ENCODE measurements at places on chromosomes 3 and 15.

GRCh38 chr15:72182673-72183072 is 14.9 kb downstream of the GRAMD2A start:
- DNase-seq, result no peak

- no peak for DNase-seq
Measured at GRCh38 chr15:46555547-46555946, 920.7 kb downstream of the SQOR start.

- DNase-seq, result no peak
Measured at GRCh38 chr3:60652829-60653228, 598.4 kb downstream of the FHIT start.

DNA sequence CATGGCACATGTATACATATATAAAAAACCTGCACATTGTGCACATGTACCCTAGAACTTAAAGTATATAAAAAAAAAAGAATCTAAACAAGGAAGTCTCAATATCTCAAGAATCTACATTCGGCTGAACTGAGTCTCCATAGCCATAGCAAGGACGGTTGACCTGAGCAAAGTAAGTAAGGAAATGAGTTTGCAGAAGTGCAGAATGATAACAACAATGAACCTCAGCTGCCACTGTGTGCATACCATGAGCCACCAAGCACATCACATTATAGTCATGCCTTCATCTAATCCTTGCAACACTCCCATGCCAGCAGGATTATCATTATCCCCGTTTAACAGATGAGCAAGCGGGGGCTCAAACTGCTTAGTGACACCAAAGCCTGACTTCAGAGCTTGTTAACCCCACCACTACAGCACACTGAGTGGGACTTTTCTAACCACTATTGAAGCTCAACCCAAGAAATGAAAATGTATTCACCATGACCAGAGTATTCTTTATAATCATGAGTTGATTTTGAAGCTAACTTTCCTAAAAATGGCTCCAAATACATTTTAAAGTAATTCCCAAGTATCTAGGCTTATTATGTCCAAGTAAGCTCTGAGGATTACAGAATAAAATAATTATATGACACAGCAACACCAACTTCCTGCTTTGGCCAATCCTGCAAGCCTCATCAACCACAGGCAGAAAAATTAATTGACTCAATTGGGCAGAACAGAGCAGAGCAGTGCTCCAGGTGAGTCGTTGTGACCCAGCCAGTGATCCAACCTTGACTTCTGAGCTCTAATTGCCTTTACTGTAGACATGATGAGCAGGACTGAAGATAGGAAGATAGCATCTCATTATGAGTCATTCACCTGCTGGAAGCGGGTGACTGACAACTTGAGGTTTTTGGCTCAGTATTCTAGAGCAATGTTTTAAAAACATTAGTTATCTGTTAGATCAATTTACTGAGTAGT is 47.3 kb upstream of the IL12A start:
- no peak for DNase-seq

DNA sequence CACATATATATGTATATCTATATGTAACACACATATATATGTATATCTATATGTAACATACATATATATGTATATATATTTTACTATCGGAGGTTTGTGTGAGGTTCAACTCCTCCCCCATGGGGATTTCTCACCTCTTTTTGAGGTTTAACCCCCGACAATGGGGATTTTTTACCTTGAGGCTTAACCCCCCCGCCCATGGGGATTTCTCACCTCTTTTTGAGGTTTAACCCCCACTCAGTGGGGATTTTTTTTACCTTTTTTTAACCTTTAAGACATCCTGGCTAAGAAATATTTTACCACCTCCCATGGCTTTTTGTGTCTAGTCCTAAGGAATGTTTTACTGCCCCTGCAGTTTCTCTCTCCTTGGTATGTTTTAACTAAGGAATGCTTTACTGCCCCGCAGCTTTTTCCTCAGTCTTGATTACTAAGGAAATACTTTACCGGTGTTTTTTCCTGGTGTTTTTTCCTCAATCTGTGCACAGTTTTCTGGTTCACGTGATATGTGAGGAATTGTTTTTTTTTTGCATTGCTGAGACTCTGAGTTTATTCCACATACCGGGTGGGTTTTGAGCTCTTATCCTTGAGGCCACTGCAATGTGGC is 185.2 kb downstream of the KLF13 start:
- no peak for DNase-seq

DNA sequence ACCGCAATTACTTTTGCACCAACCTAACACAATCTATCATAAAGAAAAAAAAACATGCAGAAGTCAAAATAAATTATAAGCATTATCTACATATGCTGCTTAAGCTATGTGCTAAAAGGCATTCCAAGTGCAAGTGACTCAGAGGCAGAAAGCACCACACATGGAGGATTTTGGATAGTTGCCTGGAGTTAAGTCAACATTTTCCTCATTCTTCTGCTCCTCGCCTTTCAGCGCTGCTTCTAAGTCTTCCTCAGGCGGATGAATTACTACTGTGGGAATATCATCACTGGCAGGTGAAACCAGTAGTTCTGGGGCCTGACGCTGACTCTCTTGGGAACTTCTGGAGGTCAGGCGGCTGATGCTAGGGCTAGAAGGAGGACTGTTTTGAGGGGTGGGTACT is 53.1 kb downstream of the SLC4A7 start:
- no peak for DNase-seq

DNA sequence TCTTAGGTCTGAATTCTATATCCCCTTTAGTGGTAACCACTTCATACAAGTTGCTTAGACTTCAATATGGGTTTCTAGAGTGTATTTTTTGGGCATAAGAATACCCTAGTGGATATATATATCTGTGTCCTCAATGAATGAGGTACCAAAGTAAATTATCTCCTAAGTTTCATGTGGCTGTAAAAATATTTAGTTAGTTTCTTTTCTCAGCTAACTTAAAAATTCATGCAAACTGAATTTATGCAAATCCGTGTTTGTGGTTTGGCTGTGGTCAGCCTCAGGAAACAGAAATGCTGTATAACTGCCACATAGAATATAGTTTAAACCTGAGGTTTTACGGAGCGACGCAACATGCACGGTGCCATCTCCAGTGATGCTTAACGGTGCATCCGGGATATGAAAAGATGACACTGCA is 80.3 kb downstream of the PEX5L start:
- DNase-seq, result no peak

- no peak for DNase-seq
Measured at GRCh38 chr3:45922950-45923590, 20.2 kb upstream of the CXCR6 start.

DNA sequence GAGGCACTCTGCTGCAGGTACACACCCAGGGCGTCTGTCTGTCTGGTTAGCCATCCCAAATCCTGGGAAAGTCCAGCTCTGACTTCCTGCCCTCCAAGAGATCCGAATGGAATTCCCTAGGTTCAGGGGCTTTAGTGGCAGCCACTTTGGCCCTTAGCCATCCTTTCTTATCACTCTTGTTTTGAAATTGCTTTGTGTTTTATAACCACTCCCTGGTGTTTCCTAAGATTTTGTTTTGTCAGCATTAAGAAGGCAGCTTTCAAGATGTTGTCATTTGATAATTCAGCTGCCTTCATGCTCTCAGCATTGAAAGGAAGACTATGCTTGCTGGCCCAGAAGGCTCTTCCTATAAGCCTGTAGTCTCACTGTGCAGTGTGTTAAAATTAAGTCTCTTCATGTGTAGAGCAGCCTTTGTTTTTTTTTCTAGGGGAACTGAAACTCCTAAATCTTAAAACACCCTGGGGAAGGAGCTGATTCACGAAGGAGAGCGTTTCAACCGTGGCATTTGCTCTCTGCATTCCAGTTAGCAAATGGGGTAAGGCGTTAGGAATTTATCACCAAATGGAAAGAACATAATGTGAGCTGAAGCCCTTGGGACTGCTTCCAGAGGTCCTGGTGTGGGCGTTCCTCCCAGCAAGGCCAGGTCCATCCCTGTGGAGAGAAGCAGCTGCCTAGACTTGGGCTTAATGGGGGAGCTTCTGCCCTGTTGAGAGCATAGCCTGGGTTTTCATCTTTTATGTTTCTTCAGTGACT is 14.2 kb upstream of the CLEC3B start:
- no peak for DNase-seq

- no peak for DNase-seq
Measured at GRCh38 chr3:183178833-183179549, 16.5 kb upstream of the LAMP3 start.

DNA sequence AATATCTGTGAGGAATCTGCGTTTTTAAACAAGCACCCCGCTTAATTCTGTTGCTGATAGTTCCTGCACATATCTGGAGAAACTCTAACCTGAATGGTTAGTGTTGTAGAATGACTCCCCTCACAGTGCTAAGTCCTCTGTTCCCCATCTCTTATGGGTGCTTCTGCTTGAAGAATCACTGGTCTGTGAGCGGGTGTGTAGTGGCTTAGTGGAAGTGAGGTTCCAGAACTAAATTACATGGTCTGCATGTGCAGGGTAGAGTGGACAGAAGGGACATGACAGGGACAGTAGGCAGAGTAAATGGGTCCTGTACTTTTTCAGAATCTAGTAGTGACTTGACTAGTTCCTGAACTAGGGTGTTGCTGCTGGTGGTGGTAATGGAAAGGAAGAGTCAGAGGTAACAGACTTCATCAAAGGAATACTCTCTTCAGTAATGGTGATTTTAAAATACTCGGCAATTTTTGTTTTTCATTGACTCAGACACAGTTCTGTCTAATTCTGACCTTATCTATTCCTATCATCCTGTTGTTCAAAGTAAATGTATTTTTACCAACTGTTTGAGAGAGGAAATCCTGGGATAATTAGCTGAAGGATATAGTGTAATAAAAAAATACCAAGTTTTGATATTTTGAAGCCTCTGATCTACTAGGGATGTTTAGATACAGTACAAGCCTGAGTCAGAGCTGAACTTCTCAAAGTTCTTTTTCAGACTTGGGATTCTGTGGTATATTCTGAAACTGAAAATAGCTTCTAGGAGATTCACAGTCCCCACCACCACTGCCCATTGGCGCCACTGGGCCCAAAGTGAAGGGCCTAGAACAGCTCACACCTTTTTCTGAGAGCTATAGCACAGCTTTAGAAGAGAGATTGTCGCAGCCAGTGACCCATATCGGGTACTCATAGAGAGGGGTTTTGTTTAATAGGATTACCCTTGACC is 55.5 kb downstream of the FNDC3B start:
- DNase-seq, result no peak

DNA sequence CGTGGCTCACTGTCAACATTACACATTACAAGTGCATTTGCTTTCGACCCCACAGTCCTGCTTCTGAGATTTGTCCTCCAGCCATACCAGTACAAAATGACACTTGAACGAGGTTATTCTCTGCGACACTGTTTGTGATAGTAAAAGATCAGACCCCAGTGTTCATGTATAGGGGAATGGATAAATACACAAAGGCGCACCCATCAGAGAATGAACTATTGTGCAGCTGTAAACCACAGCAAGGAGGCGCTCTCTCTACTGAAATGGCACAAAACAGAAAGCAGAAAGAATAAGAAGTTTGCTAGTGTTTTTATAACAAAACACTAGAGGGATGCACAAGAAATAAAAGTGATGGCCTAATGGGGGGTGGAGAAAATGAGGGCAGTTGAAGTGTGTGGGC is 4.9 kb upstream of the CHSY1 start:
- DNase-seq, result no peak

GRCh38 chr3:106249159-106249558 is 380.3 kb upstream of the CBLB start:
- no peak for DNase-seq

DNA sequence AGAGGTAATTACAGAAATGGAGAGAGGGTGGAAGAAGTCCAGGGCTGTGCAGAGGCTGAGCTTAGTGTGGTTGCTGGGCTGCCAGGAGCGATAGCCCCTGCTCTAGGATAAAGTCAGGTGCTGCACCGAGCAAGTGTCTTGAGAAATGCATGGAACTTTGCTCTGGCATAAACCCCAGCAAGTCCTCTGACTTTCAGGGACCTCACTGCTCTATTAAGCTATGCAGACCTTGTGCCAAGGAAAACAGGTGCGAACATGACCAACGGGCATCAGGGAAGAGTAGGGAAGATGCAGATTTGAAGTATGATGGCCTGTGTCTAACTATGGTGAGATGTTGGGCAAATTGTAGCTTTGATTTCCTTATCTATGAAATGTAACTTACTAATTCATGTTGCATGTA is 416.8 kb downstream of the NR2F2 start:
- DNase-seq, result no peak

GRCh38 chr3:44993471-44994205 is 17.6 kb downstream of the EXOSC7 start:
- DNase-seq, result no peak

GRCh38 chr3:150251187-150252062 is 156.7 kb upstream of the TSC22D2 start:
- no peak for DNase-seq

- DNase-seq, result no peak
Measured at GRCh38 chr3:33152363-33153360, 38.8 kb downstream of the CRTAP start.

DNA sequence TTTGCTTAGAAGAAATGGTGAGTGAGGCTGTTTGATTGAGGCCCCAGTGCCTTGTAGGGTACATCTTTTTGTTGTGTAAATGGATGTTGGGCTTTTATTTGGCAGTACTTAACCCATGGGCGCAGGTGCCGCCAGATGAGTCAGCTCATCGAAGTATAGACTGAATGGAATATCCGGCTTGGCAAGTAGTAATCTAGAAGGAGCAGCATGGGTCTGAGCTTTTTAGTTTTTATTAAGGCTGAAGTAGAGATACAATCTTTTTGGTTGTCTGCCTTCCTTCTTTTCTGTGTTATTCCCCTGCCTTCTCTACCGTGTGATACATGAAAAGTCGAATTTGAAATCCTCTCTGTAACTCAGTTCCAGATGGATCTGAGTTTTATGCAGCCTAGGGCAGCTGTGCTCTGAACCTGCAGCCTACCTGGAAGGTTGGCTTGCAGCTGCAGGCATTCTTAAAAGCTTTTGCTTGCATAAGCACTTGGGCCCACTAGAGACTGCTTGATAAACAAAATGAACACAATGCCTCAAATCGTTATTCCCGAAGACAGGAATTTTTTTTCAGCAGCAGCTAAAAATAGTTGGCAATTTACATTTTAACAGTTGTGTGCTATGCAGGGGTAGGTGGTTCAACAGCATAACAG is 177.5 kb upstream of the CGNL1 start:
- no peak for DNase-seq

DNA sequence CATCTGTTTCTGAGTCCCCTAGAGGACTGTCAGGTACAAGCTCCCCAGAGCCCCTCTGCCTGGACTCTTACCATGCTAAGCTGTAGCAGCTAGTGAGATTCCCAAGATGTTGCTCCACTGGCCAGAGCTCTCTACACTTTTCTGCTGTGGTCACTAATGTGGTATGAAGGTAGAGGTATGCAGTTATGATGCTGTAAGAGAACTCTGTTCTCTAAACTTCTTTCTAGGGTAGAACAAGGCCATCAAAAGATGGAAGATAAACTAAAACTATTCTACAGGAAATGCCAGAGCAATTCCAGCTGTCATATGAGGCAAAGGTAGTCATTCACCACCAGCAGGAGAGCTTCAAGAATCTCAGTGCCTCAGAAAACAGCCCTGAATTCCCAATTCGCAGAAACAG is 517.4 kb upstream of the ARRDC4 start:
- no peak for DNase-seq

- no peak for DNase-seq
Measured at GRCh38 chr15:25342629-25343028, 96.2 kb downstream of the UBE3A start.

GRCh38 chr3:78048698-78049097 is 1008.8 kb downstream of the ROBO2 start:
- no peak for DNase-seq
